Thoracic aorta (tissue), 2 donors: ENCODE measurements at places on chromosomes 5 and 9.
A peak's percentile ranks its signal among the peaks of the same experiment; 100 is the strongest.

- no peaks in the 10 kb centered on the region for H3K4me1 ChIP-seq
- H3K27ac ChIP-seq, result no peak overlapping the region
- DNase-seq, result no peak
- no peak overlapping the region for H3K4me3 ChIP-seq
- no peaks in the 10 kb centered on the region for H3K27me3 ChIP-seq
These were observed 105.6 kb downstream of the SEC61B start for GRCh38 chr9:99327667-99328066.

DNA sequence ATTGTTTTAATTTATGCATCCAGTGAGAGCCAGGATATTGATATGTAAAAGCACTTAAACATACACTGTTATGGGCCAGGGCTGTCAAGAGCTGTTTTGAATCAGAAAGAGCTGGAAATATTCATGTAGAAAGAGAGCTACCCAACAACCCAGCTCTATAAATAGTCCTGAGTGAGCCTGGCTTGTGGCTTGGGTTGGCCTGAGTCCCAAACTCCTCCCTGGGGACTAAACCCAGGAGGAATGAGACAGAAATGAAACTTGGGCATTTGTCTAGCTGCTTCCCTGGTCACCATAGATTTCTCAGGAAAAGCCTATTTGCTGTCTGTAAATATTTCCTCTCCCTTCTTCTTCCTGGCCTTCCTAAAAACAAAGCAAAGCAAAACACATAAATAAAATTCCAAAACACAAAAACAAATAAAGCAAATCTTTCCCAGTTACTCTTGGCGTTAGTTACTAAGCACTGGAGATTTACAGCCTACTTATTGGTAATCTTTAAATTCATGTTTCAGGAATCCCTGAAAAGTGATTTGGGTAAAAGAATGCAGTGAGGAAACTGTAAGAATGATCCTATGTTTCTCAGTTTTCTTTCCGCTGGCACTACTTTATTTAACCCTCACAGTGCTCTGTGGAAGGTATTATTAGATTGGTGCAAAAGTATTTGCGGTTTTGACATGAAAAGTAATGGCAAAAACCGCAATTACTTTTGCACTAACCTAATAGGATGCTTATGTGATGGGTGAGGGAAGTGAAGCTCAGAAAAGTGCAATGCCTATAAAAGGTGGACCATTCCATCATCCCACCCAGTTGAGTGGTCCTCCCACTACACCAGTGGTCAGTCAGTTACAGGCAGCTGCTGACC is 111.8 kb downstream of the CARTPT start:
- peak overlapping the region; percentile 63 for H3K27ac ChIP-seq
- no peaks in the 10 kb centered on the region for H3K36me3 ChIP-seq
- peak overlapping the region; percentile 27 for H3K4me3 ChIP-seq
- peak; percentile 80 for DNase-seq
- H3K27me3 ChIP-seq, result no peaks in the 10 kb centered on the region
- peaks cover 7% of the 10 kb centered on the region for H3K4me1 ChIP-seq

DNA sequence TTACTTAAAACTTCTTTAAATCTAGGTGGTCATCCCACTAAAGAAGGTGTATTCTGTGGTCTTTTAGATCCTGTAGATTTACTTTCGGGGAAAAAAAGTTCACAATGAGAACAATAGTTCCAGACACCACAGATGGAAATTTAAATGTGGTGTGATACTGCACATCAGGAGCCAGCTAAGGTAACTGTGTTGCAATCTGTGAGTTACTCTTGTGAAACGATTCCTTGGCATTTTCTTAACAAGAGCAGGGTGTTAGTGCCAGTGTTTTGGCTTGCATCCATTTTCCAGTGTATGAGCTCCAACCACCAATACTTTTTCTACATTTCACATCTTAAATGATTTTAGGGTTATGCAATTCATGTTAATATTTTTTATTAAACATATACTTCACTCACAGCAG is 674.5 kb downstream of the CETN3 start:
- DNase-seq, result no peak
- peaks cover 3% of the 10 kb centered on the region for H3K4me1 ChIP-seq
- H3K36me3 ChIP-seq, result no peaks in the 10 kb centered on the region
- no peak overlapping the region for H3K27ac ChIP-seq
- no peak overlapping the region for H3K4me3 ChIP-seq
- no peaks in the 10 kb centered on the region for H3K27me3 ChIP-seq

DNA sequence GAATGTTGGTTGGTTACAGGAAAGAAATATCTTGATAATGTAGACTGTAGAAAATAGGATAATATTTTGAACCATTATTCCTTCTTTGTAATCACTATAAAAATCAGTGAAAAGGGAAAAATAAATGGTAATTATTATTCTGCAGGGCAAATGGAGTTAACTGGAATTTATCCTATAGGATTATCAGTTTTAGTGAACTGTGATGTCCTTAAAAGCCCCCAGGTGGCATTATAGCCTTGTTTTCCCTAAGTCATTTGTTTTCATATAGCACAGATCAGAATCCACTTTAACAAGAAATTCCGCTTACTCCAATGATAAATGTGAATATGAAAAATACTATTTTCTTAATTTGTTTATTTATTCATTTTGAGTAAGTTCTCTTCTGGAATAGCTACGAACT is 26.2 kb upstream of the WDR41 start:
- no peak overlapping the region for H3K27ac ChIP-seq
- H3K27me3 ChIP-seq, result peaks cover under 1% of the 10 kb centered on the region
- DNase-seq, result no peak
- no peaks in the 10 kb centered on the region for H3K36me3 ChIP-seq

DNA sequence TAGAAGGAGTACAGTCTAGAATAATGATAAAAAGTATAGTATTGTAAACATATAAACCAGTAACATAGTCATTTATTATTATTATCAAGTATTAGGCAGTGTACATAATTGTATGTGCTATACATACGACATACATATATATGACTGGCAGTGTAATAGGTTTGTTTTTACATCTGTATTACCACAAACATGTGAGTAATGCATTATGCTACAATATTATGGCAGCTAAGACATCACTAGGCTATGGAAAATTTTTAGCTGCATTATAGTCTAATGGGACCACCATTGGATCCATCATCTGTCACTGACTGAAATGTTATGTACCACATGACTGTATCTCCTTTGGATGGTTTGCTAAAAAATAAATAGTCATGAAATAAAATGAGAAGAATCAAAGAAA is 530.0 kb downstream of the PRR16 start:
- H3K27me3 ChIP-seq, result no peaks in the 10 kb centered on the region
- H3K36me3 ChIP-seq, result no peaks in the 10 kb centered on the region
- no peak for DNase-seq
- no peak overlapping the region for H3K27ac ChIP-seq
- H3K4me3 ChIP-seq, result no peak overlapping the region
- no peaks in the 10 kb centered on the region for H3K4me1 ChIP-seq

DNA sequence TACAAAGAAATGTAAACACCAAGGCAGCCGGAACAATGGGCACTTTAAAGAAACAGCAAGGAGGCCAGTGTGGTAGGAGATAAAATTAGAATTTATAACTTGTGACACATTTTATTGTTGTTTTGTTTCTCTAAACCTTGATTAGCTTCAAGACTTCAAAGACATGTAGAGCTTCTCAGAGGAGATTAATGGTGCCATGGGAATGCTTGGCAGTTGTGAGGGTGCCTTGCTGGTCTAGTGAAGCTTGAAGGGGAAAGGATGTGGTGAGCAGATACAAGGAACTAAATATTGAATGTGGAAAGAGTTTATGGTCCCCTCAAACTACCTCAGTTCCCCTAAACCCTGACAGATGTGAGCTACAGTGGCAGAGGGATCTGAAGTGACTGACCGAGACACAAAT is 322.4 kb upstream of the ADAMTS16 start:
- no peak for DNase-seq
- H3K27ac ChIP-seq, result no peak overlapping the region
- no peaks in the 10 kb centered on the region for H3K36me3 ChIP-seq
- no peaks in the 10 kb centered on the region for H3K27me3 ChIP-seq
- no peak overlapping the region for H3K4me3 ChIP-seq

DNA sequence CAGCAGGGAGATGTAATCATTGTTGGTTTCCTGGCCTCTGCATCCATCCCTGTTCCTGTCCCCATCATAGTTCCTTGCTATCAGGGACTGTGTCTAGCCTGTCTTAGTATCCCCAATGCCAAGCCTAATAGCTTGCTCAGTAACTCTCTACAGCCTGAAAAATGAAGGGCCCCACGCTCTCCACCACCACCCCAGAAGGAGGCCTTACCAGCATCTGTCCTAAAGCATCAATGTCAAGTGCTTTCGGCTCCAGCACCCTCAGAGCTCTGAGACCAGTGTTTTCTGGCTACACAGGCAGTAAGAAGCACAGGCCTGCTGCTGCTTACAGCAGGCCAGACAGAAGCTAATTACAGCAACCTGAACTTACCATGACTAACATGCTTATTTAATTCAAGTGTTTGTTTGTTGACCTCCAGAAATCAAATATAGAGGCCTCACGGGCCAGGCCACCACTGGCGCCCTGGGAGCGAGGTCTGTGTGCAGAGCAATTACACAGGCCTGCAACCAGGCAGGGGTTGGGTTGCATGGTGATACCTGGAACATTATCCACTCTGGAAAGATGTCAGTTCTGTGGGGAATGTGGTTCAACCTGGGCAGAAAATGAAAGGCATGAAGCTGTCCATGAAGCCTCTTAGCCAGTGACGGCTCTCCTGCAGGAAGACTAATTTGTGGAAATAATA is 124.3 kb downstream of the SLC1A3 start:
- H3K4me3 ChIP-seq, result no peak overlapping the region
- no peak overlapping the region for H3K27ac ChIP-seq
- H3K36me3 ChIP-seq, result no peaks in the 10 kb centered on the region
- DNase-seq, result no peak

DNA sequence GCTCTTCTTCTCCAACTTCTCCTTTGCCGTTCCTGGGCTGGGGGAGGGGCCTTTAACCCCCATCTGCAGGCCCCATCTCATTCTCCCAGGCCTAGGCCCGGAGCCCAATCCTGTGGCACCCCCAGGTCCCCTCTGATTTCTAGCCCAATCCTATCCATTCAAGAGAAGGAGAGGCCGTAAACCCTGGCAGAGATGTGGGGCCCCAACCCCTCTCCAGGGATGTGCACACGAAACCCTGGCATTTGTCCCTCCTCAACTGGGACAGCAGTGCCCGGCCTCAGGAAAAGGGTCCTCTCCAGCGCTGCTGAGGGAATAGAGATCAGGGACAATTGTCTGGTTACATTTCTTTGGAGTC is 24.2 kb upstream of the ADAMTS2 start:
- H3K36me3 ChIP-seq, result no peaks in the 10 kb centered on the region
- H3K4me3 ChIP-seq, result no peak overlapping the region
- H3K27ac ChIP-seq, result no peak overlapping the region
- no peaks in the 10 kb centered on the region for H3K27me3 ChIP-seq
- H3K4me1 ChIP-seq, result no peaks in the 10 kb centered on the region

GRCh38 chr5:139271201-139272027 is 22.1 kb upstream of the MATR3 start:
- H3K4me1 ChIP-seq, result peaks cover 10% of the 10 kb centered on the region
- no peak overlapping the region for H3K4me3 ChIP-seq
- H3K36me3 ChIP-seq, result no peaks in the 10 kb centered on the region
- H3K27ac ChIP-seq, result no peak overlapping the region
- no peak for DNase-seq

GRCh38 chr5:176738637-176739250 is 71.6 kb upstream of the UNC5A start:
- no peak overlapping the region for H3K27ac ChIP-seq
- no peak overlapping the region for H3K4me3 ChIP-seq
- H3K27me3 ChIP-seq, result no peaks in the 10 kb centered on the region
- no peaks in the 10 kb centered on the region for H3K36me3 ChIP-seq
- no peak for DNase-seq

DNA sequence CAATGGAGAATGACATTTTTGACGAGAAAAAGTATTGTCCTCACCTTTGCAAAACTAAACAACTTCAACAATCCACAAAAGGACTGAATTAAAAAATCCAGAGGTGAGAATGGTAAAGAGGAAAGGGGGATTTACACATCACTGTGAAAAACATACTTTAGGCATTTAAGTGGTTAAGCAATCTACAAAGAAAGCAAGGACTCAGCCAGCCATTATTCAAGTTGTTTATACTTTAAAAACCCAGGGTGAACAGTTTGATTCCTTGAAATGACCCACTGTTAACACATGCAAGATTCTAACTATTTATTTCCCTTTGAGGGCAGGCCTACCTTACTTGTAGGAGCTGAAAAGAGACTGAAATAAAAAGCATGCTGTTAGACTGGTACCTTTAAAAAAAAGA is 29.3 kb downstream of the TUT7 start:
- no peak for DNase-seq
- H3K36me3 ChIP-seq, result peaks cover 56% of the 10 kb centered on the region
- H3K4me3 ChIP-seq, result no peak overlapping the region
- no peaks in the 10 kb centered on the region for H3K4me1 ChIP-seq

DNA sequence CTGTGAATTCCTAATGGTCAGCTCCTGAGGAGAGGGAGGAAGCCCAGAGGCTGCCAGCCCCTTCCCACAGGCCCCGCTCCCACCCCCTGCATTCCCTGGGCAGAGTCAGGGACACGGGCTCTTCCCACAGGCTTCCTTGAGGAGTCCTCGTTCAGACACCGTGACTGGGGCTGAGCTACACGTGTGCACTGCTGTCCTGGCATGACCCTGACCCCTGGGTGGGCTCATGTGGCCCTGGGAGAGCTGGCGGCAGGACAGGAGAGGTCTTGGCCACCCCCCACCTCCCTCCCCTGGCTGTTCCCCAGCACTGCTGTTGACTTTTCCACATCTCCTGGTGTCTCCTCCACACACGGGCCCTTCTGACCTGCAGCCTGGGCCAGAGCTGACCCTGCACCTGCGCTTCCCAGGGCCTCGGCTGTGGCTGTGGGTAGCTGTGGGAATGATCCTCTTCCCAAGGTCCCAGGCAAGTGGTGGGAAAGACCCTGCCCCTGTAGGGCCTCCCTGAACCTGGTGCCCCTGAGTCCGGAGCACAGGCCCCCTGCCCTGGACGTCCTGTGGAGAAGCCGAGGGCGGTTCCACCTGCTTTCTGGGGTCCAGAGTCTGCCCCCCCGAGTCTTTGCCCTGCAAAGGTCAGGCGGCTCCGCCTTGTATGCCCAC is 56.5 kb upstream of the NKD2 start:
- DNase-seq, result no peak
- H3K27me3 ChIP-seq, result no peaks in the 10 kb centered on the region
- peaks cover 7% of the 10 kb centered on the region for H3K4me1 ChIP-seq
- H3K4me3 ChIP-seq, result no peak overlapping the region
